ENCODE measurements at places on chromosomes 5 and 9. TPM values are rescaled to one million over a fixed set of nuclear protein-coding genes. Genes with fewer than 3 reads are reported as not detected.

GRCh38 chr5:135312255-135312935, 86.6 kb downstream of the MACROH2A1 start:
- DNase-seq: no peak

Gene PDZD2
- total RNA-seq: 4.6 TPM

Gene GHR
- total RNA-seq: not detected

Gene CNTFR
- total RNA-seq: 0.78 TPM

- peak; percentile 17 for DNase-seq
Measured at GRCh38 chr9:131037335-131038255, 28.6 kb downstream of the LAMC3 start.

GRCh38 chr9:2874001-2874750, 30.3 kb upstream of the PUM3 start:
- no peak for DNase-seq

DNA sequence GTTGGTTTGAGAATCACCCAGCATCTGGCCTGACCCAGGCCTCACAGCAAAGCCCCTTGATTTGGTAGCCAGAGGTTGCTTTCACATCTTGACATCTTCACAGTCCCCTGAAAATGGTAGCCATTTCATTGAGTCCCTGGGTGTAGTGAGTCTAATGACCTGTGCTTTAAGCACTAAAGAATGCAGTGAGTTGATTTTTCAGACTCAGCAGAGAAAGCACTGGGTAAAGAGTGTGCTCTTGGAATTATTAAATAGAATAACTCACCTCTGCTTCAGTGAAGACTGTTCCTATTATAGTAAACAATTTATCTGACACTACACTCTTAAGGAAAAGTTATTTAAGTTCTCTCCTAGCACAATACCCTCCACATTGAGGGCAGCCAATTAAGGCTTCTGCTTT, 56.2 kb downstream of the PTCD2 start:
- no peak for DNase-seq

GRCh38 chr5:75052192-75053053, at the start of gene GCNT4:
Gene GCNT4 (minus strand): TSS chr5:75052558. CDS start chr5:75030037, 22,521 bp downstream.
- no peak for DNase-seq

DNA sequence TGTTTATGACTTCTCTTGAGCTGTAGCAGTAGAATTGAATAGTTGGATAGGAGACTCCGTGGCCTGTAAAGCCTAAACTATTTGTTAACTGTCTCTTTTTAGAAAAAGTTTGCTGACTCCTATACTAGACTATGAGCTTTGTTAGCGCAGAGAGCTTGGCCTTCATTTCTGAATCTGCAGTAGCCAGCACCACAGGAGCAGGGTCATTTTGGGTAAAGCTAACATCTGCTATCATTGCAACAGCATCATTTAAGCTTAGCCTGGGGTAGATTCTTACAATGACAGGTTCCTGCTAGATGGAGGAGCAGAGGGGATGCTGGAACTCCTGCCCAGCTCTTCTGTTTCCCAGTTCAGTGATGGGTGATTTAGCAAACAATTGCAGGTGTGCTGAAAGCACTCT, 133.7 kb upstream of the ASTN2 start:
- DNase-seq: no peak

GRCh38 chr9:111840442-111840841, 45.7 kb upstream of the SHOC1 start:
- DNase-seq: no peak

DNA sequence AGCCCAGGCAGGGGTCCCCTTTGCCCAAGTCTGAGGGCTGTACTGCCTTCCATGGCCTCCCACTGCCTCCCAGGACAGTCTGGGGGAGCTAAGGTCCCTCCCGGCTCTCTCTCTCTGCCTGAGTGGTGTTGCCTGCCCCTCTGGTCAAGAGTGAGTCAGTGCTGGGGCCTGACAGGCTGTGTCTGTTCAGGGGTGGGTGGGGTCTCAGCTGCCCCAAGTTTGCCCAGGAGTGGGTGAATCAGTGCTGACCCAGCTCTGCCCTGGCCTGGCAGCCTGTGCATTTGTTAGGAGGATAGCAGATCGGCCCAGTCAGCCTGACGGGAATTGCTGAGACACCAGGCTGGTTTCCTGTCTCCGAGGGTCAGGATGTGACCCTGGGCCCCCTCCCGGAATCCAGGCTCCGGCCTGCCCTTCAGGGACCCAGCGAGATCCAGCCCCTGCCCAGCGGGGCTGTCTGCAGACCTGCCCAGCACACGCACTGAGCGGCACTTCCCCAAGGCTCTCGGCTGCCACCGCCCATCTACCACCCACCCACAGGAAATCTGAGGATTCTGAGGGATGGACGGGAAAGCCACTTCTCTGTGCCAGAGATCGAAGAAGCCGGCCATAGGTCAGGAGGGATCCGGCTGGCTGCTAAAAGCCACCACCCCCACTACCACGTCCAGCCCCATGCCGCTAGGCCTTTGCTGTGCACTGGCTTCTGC, 15.9 kb downstream of the ENG start:
- DNase-seq: no peak

GRCh38 chr9:96169484-96169883, 132.5 kb downstream of the HSD17B3 start:
- DNase-seq: peak; percentile 54

- DNase-seq: no peak
Measured at GRCh38 chr5:54905246-54905795, 80.1 kb downstream of the ESM1 start.

DNA sequence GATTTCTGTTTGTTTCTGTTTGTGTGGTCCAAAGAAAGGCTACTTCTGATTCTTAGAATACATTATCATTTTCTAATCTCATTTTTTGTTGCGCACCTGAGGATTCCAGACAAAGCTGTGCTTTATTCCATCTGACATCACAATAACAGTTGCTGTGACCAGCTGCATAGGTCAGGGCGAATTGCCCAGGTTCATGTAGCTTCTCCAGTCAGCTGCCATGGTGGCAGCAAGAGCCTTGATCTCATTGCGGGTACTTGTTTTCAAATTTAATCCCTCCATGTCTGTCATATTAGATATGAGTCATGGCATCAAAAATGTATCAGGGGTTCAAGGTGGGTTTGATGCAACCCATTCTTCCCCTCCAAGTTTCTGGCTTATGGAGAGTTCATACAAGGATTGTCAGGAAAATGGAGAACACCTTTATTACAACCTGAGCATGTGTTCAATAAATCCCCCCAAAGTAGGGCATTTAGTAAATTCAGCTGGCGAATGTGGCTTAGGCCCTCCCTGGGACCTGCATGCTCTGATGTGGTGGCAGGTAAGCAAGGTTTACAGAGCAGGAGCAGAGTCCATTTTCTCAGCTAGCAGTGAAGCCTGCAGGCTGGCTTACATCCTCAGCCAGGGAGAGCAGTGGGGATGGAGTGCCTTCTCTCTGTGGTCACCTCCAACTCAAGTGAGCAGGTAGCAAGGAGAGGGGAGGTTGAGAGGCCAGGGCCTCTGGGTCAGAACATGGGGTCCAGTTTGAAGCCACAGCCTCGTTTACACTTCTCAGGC, 13.9 kb downstream of the CAVIN4 start:
- no peak for DNase-seq

- no peak for DNase-seq
Measured at GRCh38 chr5:153617190-153617589, 126.7 kb downstream of the GRIA1 start.

DNA sequence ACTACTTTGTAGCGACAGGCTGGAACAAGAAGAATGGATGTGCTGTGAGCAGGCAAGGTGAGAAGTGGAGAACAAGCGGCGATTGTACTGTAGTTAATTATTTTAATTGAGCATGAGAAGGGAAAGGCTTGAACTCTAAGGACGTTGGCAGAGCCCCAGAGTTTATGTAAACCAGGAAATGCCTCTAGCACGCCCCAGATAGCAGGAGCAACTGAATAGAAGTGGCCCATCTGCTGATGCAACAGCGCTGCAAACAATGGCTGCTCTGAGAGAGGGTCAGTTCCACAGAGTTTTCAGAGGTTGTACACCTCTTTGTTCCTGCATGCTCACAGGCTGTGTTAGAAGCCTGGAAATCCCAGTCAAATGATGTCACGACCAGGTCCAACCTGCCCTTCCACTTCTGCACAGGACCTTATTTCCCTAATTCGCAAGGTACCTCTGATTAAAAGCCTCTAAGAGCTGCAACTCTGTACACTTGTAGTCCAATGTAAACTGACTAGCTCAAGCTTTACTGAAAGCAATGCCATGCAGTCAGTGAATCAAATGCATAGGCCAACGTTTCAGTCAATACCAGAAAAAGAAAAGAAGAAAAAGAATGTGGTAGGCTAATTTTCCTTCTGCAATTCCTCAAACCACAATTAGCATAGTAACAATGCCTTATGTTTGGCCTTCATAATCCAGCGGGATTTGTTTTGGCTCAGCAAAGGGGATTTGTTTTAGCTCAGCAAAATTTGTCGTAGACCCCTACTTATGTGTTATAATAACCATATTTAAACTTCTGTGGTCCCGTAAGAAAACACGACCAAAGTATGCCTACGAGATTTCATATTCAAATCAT, 119.6 kb upstream of the RETREG1 start:
- peak; percentile 74 for DNase-seq

DNA sequence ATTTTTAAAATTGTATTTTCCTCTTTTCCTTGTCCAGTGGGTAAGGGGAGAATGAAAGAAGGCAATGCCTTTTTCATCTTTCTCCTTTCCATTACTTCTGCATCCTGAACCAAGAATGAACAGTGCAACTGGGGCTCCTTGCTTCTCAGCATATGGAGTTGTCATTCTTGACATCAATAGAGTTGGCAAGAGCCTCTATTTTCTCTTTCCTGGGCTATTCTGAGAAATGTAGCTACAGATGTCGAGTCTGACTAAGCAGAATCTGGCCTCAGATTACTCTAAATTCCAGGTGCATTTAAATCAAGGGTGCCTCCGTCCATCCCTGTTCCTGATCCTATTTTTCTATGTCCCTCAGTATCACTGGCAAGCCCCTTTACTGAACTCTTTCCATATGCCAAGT, 244.8 kb downstream of the GLIS3 start:
- DNase-seq: peak; percentile 35
